Breast epithelium (tissue), 4 donors: ENCODE measurements at places on chromosomes 16 and 17.

- no peak overlapping the region for H3K27ac ChIP-seq
- H3K36me3 ChIP-seq, result no peaks in the 10 kb centered on the region
- H3K4me1 ChIP-seq, result no peaks in the 10 kb centered on the region
- no peak for DNase-seq
Observed at GRCh38 chr17:37519251-37519985, 29.7 kb downstream of the DUSP14 start.

DNA sequence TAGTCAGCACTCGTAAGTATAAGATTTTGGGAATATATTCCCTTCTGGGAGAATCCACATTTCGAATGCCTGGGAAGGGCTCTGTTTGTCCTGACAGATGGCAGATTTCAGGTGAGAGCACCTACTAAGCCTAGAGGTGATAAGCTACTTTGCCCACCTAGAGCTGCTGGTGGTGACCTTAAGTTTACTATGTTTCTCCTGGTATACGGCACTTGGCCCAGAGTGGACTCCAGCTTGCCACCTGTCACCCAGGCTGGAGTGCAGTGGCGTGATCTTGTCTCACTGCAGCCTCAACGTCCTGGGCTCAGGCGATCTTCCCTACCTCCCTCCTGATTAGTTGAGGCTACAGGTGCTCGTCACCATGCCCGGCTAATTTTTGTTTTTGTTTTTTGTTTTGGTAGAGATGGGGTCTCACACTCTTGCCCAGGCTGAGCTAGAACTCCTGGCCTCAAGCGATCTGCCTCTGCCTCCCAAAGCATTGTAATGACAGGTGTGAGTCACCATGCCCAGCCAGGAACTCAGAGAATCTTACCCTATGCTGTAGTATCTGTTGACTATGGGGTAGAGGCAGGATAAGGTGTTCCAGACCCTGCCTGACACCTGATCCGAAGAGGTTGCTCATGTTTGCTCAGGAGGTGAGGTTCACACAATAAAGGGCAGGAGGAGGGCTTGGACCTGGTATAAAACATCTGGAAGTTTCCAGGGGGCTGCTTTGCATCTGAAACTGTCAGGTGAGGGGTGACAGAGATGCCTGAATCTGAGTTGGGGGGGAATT is at the start of gene ZG16:
Gene ZG16 (plus strand): TSS at position 681 of the 775 bp plus-strand sequence. CDS start 1,011 bp downstream, outside the sequence.
- H3K4me1 ChIP-seq, result no peaks in the 10 kb centered on the region
- no peak within 1 kb of the TSS for H3K27ac ChIP-seq
- no peak within 1 kb of the TSS for H3K4me3 ChIP-seq
- H3K36me3 ChIP-seq, result no peaks in the 10 kb centered on the region
- no peak for DNase-seq
- no peaks in the 10 kb centered on the region for H3K27me3 ChIP-seq

DNA sequence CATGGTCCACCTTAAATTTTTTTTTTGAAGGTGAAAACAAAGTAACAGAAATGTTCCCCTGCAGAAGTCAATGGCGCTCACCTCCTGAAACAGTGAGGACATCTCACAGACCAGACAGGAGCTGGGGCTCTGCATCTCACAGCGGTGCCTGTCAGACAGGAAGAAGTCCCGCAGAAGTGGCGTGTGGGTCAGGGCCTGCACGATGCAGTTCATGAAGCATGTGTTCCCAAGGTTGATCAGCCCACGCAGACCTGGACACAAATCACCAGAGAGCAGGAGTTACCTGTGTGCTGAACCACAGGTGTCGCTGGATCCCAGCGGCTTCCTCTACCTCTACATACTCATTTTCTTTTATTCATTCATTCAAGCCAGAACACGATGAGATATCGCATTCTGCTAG is 24.9 kb downstream of the USP22 start:
- H3K4me3 ChIP-seq, result no peak overlapping the region
- no peaks in the 10 kb centered on the region for H3K4me1 ChIP-seq
- no peak overlapping the region for H3K27ac ChIP-seq
- H3K36me3 ChIP-seq, result peaks cover 32% of the 10 kb centered on the region
- DNase-seq, result no peak

GRCh38 chr16:57477531-57478202 is 8.6 kb downstream of the DOK4 start:
- H3K4me3 ChIP-seq, result no peak overlapping the region
- no peak overlapping the region for H3K27ac ChIP-seq
- H3K36me3 ChIP-seq, result no peaks in the 10 kb centered on the region
- DNase-seq, result peak; percentile 28
- H3K27me3 ChIP-seq, result no peaks in the 10 kb centered on the region

DNA sequence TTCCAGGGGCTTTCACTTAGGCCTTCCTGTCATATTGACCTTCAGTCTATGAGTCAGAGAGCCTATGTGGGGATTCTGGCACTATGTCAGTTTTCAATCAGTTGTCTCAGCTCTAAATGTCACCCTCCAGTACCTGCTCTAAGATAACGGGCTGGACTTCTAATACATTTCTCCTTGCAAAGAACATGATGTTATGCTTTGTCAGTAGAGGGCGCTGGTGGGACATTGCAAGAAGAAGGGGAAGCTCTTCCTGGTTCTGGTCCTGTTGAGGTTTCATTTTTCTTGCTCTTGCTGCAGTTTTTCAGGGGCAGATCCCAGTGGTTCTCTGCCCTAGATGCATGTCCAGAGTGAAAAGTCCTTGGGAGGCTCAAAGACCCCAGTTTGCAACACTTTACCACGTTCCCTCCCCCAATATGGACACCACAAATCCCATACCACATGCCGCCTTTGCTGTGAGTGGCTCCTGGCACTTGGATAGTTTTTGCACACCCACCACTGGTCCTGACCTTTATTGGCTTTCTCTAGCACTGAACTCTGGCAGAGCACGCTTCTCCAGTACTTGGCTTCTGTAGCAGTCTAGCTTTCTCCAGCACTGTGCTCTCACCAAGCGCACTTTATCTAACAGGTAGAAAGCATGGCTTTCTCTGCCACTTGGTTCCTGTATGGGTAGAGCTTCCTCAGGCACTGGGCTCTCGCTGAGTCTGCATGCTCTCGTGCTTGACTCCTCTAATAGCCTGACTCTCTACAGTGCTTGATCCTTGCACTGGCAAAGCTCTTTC is 49.0 kb downstream of the BCL7C start:
- H3K4me1 ChIP-seq, result no peaks in the 10 kb centered on the region
- no peak for DNase-seq
- H3K4me3 ChIP-seq, result peak overlapping the region; percentile 21
- no peaks in the 10 kb centered on the region for H3K36me3 ChIP-seq

- no peak overlapping the region for H3K27ac ChIP-seq
- no peaks in the 10 kb centered on the region for H3K36me3 ChIP-seq
- H3K4me3 ChIP-seq, result peak overlapping the region; percentile 45
- H3K27me3 ChIP-seq, result no peaks in the 10 kb centered on the region
Observed at GRCh38 chr16:66923247-66923731, 2.0 kb downstream of the RRAD start.

- no peak overlapping the region for H3K4me3 ChIP-seq
- no peak overlapping the region for H3K27ac ChIP-seq
- peaks cover 10% of the 10 kb centered on the region for H3K27me3 ChIP-seq
- no peaks in the 10 kb centered on the region for H3K4me1 ChIP-seq
- no peak for DNase-seq
Observed at GRCh38 chr17:56782338-56782737, 51.4 kb downstream of the C17orf67 start.

DNA sequence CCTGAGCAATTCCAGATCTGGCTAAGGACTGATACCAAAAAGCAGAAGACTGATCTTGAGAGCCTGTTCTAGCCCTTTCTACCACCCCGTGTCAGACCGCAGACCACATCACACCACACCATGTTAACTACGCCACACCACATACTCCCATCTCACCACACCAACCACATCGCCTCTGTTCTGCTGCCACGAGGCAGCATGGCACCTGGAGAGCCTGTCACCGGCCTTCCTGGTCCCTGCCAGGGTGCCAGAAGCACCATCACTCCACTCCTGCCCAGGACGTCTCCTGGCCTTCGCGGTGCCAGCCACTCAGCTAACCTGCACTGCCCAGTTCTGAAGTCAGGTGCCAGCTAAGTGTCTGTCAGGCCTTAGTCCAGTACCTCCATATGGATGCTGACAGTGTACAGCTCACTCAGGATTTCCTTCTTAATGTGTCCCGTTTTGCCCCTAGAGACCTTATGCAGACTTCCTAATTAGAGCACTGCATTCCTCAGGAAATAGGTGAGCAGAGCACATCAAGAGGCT is 37.2 kb upstream of the BCAR1 start:
- no peaks in the 10 kb centered on the region for H3K36me3 ChIP-seq
- no peaks in the 10 kb centered on the region for H3K4me1 ChIP-seq
- H3K27me3 ChIP-seq, result no peaks in the 10 kb centered on the region
- DNase-seq, result no peak

DNA sequence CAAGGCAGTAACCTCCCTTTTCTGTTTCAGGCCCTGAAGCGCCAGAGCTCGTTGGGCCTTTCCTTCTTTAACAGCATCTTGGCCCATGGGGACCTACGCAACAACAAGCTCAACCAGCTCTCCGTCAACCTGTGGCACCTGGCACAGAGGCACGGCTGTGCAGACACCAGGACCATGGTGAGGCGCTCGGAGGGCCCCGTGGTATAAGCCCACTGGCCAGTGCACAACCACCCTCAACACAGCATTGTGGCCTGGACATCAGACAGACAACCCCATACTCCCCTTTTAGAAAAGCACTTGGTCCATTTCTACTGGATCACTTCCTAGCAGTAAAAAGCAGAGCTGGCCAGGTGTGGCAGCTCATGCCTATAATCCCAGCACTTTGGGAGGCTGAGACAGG is 18.6 kb downstream of the KNOP1 start:
- DNase-seq, result no peak
- H3K27me3 ChIP-seq, result no peaks in the 10 kb centered on the region
- peak overlapping the region; percentile 48 for H3K27ac ChIP-seq
- H3K4me1 ChIP-seq, result peaks cover 7% of the 10 kb centered on the region
- no peaks in the 10 kb centered on the region for H3K36me3 ChIP-seq

- peaks cover 4% of the 10 kb centered on the region for H3K27me3 ChIP-seq
- no peaks in the 10 kb centered on the region for H3K4me1 ChIP-seq
- DNase-seq, result no peak
- no peak overlapping the region for H3K4me3 ChIP-seq
- no peaks in the 10 kb centered on the region for H3K36me3 ChIP-seq
- no peak overlapping the region for H3K27ac ChIP-seq
Observed at GRCh38 chr16:71629278-71630016, 3.5 kb downstream of the MARVELD3 start.

DNA sequence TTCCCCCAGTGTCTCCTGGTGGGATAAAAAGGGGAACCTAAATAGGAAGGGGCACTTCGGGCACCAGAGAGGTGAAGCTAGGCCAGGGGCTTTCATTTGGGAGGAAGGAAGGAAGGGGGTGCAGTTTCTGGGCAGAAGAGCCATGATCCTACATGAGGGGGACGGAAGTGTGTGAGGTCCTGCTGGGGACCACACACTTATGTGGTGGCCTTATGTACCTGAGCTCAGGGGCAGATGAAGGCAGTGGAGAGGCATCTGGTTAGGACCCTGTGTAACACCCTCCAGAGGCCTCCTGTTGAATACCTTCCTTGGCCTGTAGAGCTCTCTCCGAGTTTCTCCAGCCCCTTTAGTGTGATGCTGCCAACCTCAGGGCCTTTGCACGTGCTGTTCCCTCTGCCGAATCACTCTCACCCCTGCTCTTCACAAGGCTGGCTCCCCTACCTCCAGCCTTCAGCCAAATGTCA is 21.2 kb downstream of the IGFBP4 start:
- H3K27ac ChIP-seq, result peak overlapping the region; percentile 7
- peaks cover 3% of the 10 kb centered on the region for H3K4me1 ChIP-seq
- H3K27me3 ChIP-seq, result no peaks in the 10 kb centered on the region
- DNase-seq, result no peak
- no peak overlapping the region for H3K4me3 ChIP-seq

DNA sequence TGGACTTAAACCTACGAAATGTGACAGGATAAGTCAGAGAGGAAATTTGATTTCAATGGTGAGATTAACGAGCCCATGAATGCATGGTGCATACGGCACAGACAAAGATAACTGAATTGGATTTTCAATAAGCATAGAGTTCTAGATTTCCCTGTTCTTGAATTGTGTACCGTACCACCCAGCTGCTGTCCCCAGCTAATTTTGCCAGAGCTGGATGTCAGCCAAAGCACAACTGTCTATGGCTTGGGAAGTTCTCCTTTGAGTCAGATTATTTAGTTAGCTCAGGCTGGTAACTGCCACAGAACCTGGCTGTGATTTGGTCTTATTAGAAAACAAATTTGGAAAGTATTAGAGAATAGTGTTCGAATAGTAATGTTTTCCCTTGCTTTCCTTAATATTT is 143.1 kb downstream of the CDH13 start:
- no peaks in the 10 kb centered on the region for H3K4me1 ChIP-seq
- no peaks in the 10 kb centered on the region for H3K27me3 ChIP-seq
- H3K27ac ChIP-seq, result no peak overlapping the region
- no peak overlapping the region for H3K4me3 ChIP-seq
- no peaks in the 10 kb centered on the region for H3K36me3 ChIP-seq
- no peak for DNase-seq

DNA sequence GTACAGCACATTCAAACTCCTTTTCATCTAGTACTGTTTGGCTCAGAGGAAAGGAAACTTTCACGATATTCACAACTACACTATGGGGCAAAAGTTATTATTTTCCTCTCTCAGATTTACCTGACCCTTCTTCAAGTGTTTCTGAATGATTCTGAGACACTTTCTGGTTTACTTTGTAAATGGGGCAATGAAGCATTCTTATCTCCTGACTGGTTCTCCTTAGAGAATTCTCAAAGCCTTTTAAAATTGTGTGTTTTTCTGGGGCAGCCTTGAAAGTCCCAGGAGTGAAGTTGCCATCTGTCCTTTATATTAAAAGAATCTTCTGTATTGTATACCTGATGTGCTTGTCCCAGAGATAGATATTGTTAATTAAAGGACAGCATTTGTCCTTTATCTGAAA is 264.9 kb downstream of the FTO start:
- no peak overlapping the region for H3K27ac ChIP-seq
- DNase-seq, result no peak
- no peaks in the 10 kb centered on the region for H3K27me3 ChIP-seq
- no peaks in the 10 kb centered on the region for H3K4me1 ChIP-seq

- no peaks in the 10 kb centered on the region for H3K4me1 ChIP-seq
- no peak overlapping the region for H3K4me3 ChIP-seq
- DNase-seq, result no peak
- H3K27me3 ChIP-seq, result no peaks in the 10 kb centered on the region
- no peak overlapping the region for H3K27ac ChIP-seq
Observed at GRCh38 chr16:89119166-89119621, 25.5 kb downstream of the ACSF3 start.

DNA sequence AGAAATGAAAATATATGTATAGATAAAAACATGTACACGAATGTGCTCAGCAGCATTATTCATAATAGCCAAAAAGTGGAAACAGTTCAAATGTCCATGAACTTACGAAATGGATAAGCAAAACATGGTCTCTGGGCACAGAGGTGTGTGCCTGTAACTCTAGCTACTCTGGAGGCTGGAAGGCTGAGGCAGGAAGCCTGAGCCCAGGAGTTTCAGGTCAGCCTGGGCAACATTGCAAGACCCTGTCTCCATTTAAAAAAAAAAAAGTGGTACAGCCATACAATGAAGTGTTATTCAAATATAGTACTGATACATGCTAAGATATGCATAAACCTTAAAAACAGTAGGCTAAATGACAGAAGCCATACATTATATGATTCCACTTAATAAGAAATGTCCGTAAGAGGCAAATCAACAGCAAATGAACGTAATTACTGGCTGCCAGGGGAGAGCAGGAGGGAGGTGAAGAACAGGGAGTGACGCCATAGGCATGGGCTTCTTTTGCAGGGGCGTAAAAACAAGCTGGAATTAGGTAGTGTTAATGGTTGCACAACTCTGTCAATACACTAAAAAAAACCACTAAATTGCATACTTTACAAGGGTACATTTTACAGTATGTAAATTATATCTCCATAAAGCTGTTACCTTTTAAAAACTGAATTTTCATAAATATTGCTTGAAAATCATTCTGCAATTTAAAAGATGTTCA is 87.2 kb upstream of the PLEKHM1 start:
- H3K4me1 ChIP-seq, result no peaks in the 10 kb centered on the region
- no peak for DNase-seq
- no peak overlapping the region for H3K27ac ChIP-seq
- no peaks in the 10 kb centered on the region for H3K36me3 ChIP-seq
